ENCODE measurements at places on chromosomes 6 and 20. TPM values are rescaled to one million over a fixed set of nuclear protein-coding genes. Genes with fewer than 3 reads are reported as not detected.

- DNase-seq, result no peak
Measured at GRCh38 chr20:609371-609964, 641 bp downstream of the TCF15 start.

DNA sequence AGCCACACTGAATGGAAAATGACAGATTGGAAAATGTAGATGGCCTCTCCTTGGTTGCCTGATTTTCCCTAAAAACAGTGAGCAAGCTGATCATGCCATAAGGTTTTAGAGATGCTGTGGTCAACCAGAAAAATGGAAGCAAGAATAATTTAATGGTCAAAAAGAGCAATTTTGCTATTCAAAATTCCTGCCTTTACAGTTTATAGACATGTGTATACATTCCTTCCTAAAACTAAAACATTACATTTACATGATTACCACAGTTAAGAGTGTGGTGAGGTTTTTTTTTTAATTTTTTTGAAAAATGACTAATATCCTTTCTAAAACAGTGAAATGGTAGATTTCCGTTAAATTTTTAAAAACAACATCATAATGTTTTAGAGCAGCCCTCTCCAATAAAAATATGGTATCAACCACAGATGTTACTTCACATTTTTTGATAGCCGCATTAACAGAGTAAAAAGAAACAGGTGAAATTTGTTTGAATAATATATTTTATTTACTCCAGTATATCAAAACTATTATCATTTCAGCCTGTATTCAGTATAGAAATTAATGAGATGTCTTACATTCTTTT is 407.0 kb upstream of the SOX4 start:
- no peak for DNase-seq

DNA sequence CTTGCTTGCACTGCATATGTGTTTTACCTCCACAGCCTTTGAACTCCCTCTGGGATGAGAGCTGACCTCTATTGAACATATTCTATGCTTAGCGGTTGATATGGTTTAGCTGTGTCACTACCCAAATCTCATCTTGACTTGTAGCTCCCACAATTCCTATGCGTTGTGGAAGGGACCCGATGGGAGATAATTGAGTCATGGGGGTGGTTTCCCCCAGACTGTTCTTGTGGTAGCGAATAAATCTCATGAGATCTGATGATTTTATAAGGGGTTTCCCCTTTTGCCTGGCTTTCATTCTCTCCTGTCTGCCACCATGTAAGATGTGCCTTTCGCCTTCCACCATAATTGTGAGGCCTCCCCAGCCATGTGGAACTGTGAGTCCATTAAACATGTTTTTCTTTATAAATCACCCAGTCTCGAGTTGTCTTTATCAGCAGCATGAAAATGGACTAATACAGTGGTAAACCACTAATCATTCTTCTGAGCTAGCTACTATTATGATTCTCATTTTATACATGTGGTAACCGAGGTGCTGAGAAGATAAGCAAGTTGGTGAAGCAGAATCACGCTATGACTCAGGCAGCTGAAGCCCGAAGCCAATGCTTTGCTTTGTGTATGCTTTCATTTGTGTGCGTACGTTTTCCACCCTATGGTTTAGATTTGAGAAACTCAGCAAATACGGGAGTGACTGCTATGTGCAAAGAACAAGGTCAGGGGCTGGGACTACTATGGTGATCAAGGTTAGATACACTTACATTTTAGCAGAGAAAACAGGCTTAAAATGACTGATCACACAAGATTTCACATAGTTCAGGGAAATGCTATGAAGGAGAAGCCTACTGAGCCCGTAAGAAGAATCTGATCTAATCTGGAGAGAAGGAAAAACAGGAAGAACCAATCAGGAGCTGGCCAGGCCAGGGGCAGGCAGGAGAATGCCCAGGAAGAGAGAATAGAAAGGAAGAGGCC is 363.5 kb downstream of the ESR1 start:
- peak; percentile 81 for DNase-seq

DNA sequence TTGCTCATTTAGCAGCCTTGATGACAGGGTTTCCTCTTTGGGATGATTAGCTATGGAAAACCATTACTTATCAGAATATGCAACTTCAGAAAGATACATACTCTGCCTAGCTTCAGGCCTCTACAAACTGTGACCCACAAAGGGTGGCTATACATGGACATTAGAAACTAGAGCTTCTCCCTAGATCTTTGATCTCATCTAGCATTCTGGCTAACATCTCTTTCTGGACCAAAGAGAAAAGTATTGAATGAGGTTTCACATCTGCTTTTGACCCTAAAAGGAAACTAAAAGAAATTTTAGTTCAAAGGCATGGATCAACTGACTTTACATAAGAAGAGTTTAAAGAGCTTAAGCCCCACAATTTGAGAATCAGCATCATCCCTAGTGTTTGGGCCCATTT is 12.4 kb upstream of the HMGN3 start:
- no peak for DNase-seq

DNA sequence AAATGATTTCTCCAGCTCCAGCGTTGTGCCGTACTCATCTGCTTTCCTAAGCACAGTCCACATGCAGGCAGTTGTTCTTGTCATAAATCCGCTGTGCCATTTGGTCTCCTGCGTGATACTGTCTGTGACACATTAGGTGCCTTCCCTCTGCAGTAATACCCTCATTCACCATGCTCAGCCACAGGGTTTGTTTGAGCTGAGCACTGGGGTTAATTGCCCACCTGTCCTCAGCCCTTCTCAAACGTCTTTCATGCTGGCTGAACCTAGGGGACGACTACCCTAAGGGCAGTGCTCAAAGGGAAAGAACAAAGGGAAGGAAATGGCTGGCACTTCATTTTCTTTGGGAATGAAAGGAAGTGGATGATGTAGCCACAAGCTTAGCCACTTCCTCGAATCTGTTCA is 64.2 kb upstream of the MYLIP start:
- DNase-seq, result no peak

DNA sequence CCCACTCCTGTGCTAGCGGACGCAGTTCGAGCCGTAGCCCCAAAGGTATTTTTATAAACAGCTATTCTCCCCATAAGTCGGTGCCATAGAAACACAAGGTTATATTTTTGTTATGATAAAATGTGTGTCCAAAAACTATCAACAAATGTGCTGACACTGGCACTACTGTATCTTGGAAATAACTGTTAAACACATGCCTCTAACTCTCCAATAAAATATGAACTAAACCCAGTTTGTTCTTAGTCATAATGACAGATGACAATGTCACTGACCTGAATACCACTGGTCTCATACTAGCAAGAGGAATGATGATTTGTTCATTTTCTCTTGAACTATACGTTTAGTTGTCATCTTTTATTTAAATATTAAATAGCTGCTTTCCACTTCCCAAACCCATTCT is 51.4 kb upstream of the NUP153 start:
- no peak for DNase-seq

- no peak for DNase-seq
Measured at GRCh38 chr20:24488064-24488799, 18.8 kb downstream of the SYNDIG1 start.

GRCh38 chr6:100381111-100381510 is 83.6 kb downstream of the SIM1 start:
- no peak for DNase-seq

DNA sequence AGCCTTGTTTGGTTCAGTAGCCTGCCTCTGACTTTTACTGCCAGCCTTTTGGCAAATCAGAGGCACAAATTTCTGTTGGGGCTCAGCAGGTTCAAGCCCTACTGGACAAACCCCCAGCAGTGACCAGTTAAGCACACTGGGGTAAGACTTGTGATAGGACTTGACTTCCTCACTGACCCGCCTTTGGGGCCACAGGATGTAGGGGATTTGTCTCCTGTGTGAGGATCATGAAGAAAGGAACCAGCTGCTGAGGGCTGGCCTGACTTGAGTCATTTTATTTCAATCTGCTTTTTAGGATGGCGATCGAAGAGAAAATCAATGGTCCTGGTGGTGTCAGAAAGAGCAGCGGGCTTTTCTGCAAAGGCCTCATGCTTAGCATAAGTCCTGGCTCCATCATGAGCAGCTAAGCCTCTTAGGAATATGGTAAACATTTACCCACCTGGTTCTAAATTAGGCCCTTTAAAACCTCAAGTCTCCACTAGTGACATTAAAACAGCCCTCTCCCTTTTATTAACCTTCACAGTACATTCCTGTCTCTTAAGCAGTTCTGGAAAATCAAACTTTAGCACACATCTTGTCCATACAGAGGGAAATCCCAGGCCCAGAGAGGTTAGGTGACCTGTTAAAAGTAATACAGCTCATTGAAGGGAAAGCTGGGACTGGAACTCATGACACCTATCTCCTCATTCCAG is 16.6 kb downstream of the CHMP4B start:
- DNase-seq, result no peak

GRCh38 chr6:31472259-31472658 is 25.7 kb upstream of the MICB start:
- no peak for DNase-seq

GRCh38 chr6:81797591-81797990 is 45.1 kb upstream of the TENT5A start:
- DNase-seq, result no peak

GRCh38 chr6:42154461-42155209 is 12.2 kb upstream of the C6orf132 start:
- no peak for DNase-seq

The SIM1 gene
- total RNA-seq, result not detected

The PRDM13 gene
- total RNA-seq, result not detected

The MAP3K7 gene
- total RNA-seq, result 18.3 TPM

The HLA-DRB1 gene
- total RNA-seq, result 1.4 TPM

The SSTR4 gene
- not detected for total RNA-seq

The PACRG gene
- not detected for total RNA-seq

The OSER1 gene
- 57.7 TPM for total RNA-seq

The HAO1 gene
- not detected for total RNA-seq
